GM20000 (cell line): ENCODE measurements at places on chromosomes 2 and 18.
A peak's percentile ranks its signal among the peaks of the same experiment; 100 is the strongest.

- DNase-seq = no peak
These were observed 7.6 kb downstream of the PLEKHM3 start for GRCh38 chr2:208017721-208018120.

- no peak for DNase-seq
These were observed 46.5 kb downstream of the RALBP1 start for GRCh38 chr18:9521770-9522169.

GRCh38 chr2:172285010-172285621, 142.3 kb upstream of the ITGA6 start:
- no peak for DNase-seq

DNA sequence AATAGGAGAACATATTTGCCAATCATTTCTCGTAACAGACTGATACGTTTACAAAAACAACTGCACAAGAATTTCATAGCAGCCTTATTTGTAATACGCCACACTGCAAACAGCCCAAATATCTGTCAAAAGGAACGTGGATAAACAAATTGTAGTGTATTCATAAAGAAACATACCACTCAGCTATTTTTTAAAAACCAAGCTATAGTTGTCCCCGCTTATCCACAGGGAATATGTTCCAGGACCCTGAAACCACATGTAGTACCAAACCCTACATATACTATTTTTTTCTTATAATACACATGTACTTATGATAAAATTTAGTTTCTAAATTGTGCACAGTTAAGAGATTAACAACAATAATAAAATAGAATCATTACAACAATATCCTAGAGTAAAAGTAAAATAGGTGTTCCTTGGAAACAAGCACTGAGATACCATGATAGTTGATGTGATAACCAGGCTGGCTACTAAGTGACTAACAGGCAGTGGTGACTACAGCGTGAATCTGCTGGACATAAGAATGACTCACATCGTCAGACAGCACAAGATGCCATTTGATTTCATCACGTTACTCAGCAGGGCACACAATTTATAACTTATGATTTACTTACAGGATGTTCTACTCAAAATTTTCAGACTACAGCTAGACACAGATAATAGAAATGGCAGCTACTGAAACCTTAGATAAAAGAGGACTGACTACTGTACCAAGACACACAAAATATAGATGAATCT, 367.4 kb downstream of the NCKAP5 start:
- DNase-seq = no peak

- no peak for DNase-seq
These were observed 70.2 kb upstream of the FAM124B start for GRCh38 chr2:224472137-224472536.

GRCh38 chr2:203583084-203583695, 48.1 kb upstream of the RAPH1 start:
- DNase-seq = no peak

DNA sequence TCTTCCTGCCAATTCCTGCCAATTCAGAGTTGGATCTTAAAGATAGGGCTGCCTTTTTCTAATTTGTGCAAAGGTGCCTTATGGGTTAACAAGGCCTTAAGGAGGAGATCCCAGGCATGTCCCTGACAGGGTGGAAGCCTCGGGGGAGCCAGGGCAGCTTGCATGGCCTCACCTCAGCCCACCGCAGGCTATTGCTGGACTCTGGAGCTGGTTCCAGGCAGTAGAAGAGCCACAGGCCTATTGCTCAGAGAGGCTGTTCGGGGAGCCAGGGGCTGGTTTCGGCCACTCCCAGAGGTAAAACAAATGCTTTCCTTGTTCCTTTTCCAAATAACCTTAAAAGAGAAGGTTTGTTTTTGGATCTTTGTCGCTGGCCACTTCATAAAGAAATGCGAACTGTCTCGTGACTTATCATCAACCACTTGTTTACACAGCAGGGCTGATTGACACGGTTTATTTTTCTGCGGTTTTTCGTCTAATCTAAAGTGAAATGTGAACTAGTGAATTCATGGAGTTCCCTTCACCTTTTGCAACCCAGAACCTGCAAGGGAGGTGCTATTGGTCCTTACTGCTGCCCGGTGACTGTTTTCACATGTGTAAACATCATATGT, 108.6 kb downstream of the APOB start:
- no peak for DNase-seq

DNA sequence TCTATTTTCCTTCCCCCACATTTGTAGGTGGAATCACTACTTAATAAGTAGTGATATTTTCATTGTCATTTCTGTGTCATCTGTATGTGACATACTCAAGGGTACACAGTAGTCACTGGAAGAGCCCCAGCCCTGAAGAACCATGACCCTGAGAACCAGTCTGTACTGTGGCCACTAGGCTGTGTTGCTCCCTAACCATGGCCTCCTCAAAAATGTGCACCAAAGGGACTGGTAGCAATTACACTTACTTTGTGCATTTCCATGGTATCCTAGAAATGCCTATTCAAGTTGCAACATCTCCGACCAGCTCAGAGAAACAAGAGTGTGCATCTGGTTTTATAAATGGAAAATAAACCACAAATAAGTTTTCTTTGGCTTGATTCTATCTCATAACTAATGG, 155.1 kb downstream of the DOCK10 start:
- DNase-seq = no peak

- no peak for DNase-seq
These were observed 1.3 kb downstream of the RTP5 start for GRCh38 chr2:241870611-241871537.

DNA sequence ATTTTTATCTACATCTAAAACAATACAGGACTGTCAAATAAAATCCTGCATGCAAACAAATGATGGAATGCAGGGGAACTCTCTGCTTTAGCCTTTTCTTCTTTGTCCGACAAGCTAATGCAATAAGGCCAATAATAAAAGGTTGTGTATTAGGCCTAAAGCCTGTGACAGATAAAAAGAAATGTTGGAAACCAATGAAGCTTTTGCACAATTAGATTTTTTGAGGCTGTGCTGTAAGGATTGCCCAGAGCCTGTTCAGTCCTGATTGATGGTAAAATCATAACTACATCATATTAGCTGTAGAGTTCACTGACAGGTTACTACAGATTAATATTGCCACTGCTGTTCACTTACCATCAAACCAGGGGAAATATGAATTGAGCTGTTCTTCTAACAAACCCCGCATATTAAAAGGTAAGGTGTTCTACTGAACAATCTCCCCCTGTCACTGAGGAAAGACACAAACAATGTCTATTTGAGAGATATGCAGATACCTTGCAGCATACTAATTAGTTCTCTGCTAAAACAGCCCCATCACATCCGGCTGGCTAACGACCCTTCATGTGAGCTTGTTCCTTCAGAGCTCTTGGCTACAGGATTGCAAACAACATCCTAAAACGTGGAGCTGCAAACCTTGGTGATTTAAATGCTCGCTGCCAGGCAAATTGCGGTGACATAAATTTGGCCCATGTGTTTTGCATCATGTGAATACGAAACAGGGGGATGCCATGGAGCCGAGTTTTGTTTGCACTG, 305.4 kb downstream of the MTX2 start:
- no peak for DNase-seq

- no peak for DNase-seq
These were observed 1964.3 kb downstream of the SUCLG1 start for GRCh38 chr2:82494739-82495138.

DNA sequence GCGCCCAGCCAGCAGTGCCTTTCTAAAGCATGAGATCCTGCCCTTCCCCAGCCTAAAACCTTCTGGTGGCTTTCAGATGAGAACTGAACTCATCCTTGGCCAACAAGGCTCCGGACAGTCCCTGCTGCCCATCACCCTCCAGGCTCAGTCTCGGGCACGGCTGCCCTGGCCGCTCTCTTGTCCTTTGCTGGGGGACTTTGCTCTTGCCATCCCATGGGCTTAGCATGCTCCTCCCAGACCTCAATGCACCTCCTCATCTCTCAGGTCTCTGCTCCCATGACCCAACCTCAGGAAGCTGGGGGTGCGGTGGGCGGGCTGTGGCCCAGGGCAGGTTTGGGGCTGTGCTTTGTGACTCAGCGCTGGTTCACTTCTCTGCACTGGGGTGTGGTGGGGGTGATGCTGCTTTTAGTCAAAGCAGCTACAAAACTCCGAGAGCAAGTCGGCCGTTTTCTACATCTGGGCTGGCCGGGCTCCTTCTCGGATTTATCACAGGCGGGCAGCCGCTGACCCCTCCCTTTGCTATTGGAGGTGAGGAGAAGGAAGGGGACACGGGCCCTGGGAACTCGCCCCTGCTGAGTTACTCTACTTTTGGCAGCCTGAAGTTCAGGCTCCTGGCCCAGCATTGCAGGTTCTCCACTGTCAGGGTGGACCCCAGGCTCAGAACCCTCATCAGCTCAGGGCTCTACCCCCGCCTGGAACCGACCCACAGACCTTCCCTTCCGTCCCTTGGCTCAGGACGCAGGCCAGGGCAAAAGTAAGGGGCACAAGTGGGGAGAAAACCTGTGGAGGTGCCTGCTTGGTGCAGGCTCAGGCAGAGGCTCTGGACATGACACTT, 90.6 kb upstream of the TAF1B start:
- DNase-seq = peak; percentile 59

GRCh38 chr18:35502052-35502451, 4.3 kb upstream of the INO80C start:
- DNase-seq = no peak

DNA sequence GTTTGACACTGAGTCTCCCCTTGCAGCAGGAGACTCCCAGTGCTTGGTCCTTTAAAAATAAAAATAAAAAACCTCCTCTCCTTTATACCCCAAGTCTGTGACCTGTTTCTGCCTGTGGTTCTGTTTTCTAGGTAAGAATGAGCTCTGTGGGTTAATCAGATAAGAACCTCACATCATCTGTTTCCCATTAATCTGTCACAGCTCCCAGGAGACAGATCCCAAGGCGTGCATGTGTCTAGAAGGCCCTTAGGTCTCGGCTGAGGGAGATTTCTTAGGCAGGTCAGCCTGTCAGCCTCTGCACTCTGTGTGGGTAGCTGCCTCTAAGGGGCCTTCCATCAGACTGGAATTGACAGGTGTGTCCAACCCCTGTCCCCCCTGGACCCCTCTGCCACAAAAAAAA, 80.7 kb downstream of the FHOD3 start:
- no peak for DNase-seq

DNA sequence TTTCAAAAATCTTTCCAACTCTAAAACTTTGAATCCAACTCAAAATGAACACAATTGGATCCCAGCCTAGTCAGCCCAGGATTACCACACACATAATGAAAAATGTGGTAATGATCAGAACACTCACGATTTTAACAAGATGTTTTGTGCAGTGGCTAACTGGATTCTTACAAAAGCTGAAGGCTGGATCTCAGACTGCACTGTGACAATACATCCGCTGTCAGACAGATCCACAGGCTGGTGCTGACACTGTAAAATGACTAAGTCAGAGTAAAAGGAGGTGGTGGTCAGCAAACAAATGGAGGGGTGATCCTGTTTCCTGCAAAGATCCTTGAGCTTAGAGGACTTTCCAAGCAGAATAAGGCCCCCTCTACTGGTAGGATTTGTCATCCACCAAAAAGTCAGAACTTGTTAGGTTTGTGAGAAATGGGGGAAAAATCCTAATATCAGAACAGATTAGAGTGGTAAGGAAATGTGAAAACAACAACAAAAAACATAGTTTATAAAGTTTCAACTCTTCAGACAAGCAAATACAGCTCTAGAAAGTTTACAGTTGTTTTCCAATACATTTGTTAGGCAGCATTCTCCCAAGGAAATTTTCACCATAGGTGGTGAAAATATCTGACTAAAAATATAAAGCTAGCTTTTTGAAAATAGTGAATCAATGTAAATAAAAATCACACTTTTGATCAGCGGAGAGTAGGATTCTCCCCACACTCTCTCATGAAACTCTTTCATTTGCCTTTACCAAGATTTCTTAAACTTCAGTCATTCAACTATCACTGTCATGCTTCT, 211.9 kb downstream of the AGPS start:
- peak; percentile 30 for DNase-seq

GRCh38 chr2:37794717-37795116, 123.3 kb upstream of the CDC42EP3 start:
- no peak for DNase-seq

DNA sequence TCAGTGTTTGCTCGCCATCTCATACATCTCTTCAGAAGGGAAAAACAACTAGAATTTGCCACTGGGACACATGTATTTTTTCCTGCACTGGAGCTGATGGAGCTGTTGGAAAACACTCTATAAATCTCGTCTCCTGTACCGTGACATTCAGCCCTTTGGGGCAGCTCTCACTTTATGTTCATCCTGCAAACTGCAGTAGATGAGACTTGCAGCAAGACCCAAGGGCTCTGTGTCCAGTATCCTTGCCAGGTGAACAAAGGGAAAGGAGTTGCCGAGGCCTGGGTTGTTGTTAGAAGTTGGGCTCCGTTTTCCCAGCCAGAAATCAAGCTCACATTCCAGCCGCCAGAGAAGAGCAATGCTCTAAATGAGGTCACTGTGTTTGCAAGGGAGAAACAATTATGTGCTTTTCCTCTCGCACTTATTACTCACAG, 285.1 kb downstream of the SLC4A3 start:
- no peak for DNase-seq

DNA sequence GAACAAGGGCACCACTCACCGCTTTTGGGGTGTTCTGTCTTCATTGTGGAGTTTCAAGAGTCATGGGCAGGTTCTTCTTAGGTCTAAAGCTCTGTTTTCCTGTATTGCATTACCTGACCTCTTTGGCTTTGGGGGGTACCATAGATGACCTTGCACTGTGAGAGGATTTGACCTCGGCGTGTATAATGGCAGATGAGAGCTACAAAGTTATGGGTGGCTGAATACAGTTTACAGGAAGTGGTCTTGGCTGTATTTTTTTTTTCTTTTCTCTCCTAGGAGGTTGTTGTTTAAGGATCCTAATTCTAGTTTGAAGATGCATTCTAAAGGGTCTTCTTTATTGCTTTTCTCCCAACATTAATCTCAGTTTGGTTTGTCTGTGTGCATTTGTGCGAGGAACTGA, 11.5 kb downstream of the GAL3ST2 start:
- no peak for DNase-seq

DNA sequence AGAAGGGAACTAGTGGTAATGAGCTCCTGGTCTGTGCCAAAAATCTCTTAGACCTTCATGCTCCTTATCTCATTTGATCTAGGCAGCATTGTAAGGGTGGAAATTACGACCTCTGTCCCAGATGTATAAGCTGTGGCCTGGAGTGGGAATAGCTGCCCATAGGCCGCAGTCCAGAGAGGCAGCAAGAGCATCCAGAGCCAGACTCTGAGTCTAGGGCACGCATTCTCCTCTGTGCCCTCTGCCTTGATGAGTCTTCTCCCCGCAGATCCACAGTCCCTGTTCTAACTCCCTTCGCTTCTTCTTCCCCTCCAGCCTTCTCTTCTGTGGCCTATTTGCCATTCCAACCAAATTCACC, 304.6 kb downstream of the MYCN start:
- no peak for DNase-seq

- DNase-seq = peak; percentile 97
These were observed at the start of gene MBOAT2 for GRCh38 chr2:9003616-9004337. Gene MBOAT2 (minus strand): TSS chr2:9003684. CDS start chr2:9003614, 70 bp downstream.

GRCh38 chr2:84640411-84640810, 124.1 kb downstream of the DNAH6 start:
- DNase-seq = no peak

DNA sequence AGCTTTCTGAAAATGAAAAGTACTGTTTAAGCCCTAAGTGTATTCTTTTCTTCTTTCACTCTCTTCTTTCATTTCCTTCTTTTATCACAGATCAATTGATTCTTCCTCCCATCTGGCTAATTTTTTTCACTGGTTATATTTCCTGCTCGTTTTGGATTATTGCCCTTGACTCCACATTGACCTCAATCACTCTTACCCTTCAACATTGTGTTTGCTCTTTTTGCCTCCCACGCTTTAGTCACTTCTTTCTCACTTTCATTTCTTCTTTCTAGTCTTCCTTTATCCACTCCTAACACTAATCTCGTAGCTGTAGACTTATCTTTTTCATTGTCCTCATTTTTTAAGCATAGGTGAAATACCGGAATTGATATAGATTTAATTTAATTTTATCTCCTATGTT, 320.3 kb upstream of the VRK2 start:
- DNase-seq = peak; percentile 12
